Thyroid gland (tissue), 4 donors: ENCODE measurements at places on chromosomes 7 and 10. TPM values are rescaled to one million over a fixed set of nuclear protein-coding genes. Genes with fewer than 3 reads are reported as not detected.
A peak's percentile ranks its signal among the peaks of the same experiment; 100 is the strongest.

GRCh38 chr10:11164803-11165590 is 147.3 kb downstream of the CELF2 start:
- peak; percentile 54 for DNase-seq

The MRLN gene
- total RNA-seq: not detected

DNA sequence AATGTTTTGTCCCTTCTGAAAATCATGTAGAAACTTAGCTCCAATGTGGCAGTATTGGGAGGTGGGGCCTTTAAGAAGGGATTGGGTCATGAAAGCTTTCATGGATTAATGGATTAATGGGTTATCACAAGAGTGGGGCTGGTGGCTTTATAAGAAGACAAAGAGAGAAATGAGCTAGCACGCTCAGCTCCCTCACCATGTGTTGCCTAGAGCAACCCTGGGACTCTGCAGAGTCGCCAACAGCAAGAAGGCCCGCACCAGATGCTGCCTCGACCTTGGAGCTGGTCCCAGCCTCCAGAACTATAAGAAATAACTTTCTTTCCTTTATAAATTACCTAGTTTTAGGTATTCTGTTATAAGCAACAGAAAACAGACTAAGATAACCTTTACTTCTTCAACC is 74.9 kb upstream of the HECW1 start:
- no peak for DNase-seq

- no peak for DNase-seq
Observed at GRCh38 chr7:26630361-26630760, 234.0 kb downstream of the SKAP2 start.

The ADAP1 gene
- total RNA-seq: 25.2 TPM

- peak; percentile 25 for DNase-seq
Observed at GRCh38 chr10:123913688-123914268, 22.2 kb upstream of the CPXM2 start.

The CYP3A7 gene
- not detected for total RNA-seq
